ENCODE measurements at places on chromosomes 16 and 17.

DNA sequence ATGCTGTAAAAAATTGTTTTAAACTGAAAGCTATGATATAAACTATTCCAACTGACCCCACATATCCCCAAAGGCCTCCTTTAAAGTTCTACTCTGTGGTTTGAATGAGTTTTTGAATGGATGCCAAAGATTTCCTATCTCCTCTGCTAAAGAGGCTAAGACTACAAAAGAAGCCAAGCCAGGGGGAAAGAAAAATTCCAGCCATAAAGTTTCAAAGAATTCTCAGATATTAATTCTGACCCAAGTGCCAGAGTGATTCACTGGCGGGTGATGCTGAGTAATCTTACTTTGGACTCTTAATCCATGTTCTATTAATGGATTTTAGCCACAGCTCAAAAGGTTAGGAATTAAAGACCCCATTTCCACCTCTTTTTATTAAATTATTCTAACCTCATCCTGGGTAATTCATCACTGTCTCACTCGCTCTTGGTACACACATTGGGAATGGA, 60.7 kb downstream of the HS3ST3A1 start:
- no peak for DNase-seq
- H3K27me3 ChIP-seq = no peaks in the 10 kb centered on the region
- no peak overlapping the region for H3K4me3 ChIP-seq

DNA sequence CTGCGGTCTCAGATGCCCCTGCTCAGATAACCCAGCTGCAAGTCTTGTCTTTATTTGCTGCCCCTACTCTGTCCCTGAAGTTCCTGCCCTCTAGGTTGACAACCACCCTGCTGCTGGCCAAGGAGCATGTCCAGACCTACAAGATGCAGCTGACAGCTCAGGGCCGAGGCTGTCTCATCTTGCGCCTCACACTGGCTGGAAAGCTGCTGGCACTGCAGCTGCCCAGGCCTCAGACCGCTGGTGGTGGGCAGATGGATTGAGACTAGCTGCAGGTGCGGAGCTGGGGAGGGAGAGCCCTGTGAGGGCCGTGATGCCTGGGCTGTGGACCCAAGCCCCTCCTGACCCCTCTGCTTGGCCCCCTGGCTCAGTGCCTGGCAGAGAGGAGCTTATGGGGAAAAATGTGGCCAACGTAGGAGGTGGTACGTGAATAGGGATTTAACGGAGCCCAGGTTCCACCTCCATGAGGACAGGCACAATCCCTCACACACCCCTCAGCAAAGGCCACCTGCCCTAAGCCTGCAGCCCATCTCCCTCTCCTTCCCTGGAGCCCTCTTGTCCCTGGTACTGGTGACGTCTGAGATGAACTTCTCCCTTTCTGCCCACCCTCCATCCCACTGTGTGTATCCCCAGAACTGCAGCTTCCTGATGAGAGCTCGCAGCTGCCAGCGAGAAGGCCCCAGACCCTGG, 8.3 kb upstream of the GALK1 start:
- peak; percentile 72 for DNase-seq
- peaks cover 35% of the 10 kb centered on the region for H3K4me1 ChIP-seq
- no peaks in the 10 kb centered on the region for H3K27me3 ChIP-seq
- no peak overlapping the region for H3K4me3 ChIP-seq
- peaks cover 11% of the 10 kb centered on the region for H3K36me3 ChIP-seq
- no peak overlapping the region for H3K27ac ChIP-seq

GRCh38 chr16:67394155-67395104, 1.1 kb upstream of the TPPP3 start:
- H3K4me3 ChIP-seq = peak overlapping the region; percentile 62
- H3K27ac ChIP-seq = peak overlapping the region; percentile 36
- peaks cover 39% of the 10 kb centered on the region for H3K4me1 ChIP-seq
- H3K36me3 ChIP-seq = no peaks in the 10 kb centered on the region
- H3K27me3 ChIP-seq = peaks cover 19% of the 10 kb centered on the region
- DNase-seq = peak; percentile 79

DNA sequence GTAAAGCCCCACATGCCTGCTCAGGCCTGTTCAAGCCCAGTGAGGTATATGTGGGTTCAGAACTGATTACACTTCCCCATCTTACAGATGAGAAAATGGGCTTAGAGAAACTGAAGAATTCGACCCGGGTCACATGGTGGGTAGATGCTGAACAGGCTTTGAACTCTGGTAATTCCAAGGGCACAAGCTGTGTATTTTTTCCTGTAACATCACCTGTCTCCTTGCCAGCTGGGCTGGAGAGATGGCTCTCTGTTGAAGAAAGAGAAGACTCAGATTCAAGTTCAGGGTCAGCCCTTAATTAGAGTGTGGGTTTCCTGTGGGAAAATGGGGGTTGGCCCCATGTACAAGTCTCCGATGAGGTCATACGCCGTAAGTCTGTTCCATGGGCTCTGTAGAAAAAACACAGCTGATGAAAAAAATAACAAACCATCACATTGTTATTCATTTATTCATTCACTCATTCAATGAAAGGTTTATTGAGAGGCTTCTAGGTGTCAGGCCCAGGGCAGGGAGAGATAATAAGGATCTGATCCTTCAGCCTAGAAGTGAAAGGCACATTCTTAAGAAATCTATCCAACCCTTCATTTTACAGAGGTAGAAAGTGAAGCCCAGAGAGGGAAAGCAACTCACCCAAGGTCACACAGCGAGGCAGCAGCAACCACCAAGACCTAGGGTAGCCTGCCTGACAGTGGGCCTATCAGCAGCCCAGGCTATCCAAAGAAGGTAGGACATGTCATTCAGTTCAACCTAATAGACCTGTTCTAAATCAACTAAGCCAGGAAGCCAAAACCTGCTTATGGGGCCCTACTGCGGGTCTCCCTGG, 482.8 kb downstream of the SOX9 start:
- no peaks in the 10 kb centered on the region for H3K4me1 ChIP-seq
- no peak overlapping the region for H3K4me3 ChIP-seq
- peaks cover 60% of the 10 kb centered on the region for H3K27me3 ChIP-seq
- DNase-seq = no peak
- no peaks in the 10 kb centered on the region for H3K36me3 ChIP-seq
- no peak overlapping the region for H3K27ac ChIP-seq

GRCh38 chr17:13643180-13643579, 41.5 kb upstream of the HS3ST3A1 start:
- no peaks in the 10 kb centered on the region for H3K4me1 ChIP-seq
- no peaks in the 10 kb centered on the region for H3K27me3 ChIP-seq
- H3K4me3 ChIP-seq = no peak overlapping the region
- no peaks in the 10 kb centered on the region for H3K36me3 ChIP-seq
- no peak overlapping the region for H3K27ac ChIP-seq

DNA sequence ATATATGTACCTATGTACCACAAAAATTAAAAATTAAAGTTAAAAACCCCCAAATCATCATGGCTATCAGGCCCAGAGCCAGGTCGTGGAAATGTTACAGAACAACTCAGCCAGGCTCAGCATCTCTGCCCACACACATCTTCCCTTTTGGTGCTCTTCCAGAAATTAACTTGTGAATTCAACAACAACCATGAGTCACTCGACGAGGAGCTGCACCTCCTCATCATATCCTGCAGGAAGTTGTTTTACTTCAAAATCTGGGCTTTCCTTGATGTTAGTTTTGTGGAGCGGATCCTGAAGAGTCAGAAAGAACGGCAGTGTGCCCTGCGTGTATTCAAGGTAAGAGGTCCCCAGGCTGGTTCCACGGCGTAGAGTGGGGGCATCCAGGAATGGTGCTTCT, 10.6 kb downstream of the FBXO39 start:
- H3K4me1 ChIP-seq = no peaks in the 10 kb centered on the region
- no peak overlapping the region for H3K4me3 ChIP-seq
- no peak for DNase-seq
- no peaks in the 10 kb centered on the region for H3K36me3 ChIP-seq

- no peaks in the 10 kb centered on the region for H3K4me1 ChIP-seq
- DNase-seq = no peak
- no peak overlapping the region for H3K27ac ChIP-seq
- H3K27me3 ChIP-seq = no peaks in the 10 kb centered on the region
Observed at GRCh38 chr17:42169351-42169750, 11.6 kb downstream of the KCNH4 start.

DNA sequence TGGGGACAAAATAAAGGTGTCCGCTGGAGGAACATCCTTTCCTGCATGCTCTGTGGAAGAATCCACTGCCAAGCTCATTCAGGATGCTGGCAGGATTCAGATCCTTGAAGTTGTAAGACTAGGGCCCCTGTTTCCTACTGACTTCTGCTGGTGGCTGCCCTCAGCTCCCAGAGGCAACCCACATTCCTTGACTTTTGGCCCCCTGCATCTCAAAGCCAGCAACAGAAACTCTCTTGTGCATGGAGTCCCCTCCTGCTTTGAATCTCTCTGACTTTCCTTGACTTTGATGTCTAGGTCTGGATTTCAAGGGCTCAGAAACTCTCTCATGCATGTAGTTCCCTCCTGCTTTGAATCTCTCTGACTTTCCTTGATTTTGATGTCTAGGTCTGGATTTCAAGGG, 461.5 kb downstream of the WWOX start:
- H3K4me3 ChIP-seq = no peak overlapping the region
- no peaks in the 10 kb centered on the region for H3K27me3 ChIP-seq
- no peaks in the 10 kb centered on the region for H3K4me1 ChIP-seq
- no peaks in the 10 kb centered on the region for H3K36me3 ChIP-seq
- no peak overlapping the region for H3K27ac ChIP-seq

- DNase-seq = no peak
- no peak overlapping the region for H3K4me3 ChIP-seq
- peaks cover 14% of the 10 kb centered on the region for H3K4me1 ChIP-seq
- H3K27me3 ChIP-seq = no peaks in the 10 kb centered on the region
- H3K36me3 ChIP-seq = no peaks in the 10 kb centered on the region
- H3K27ac ChIP-seq = no peak overlapping the region
Observed at GRCh38 chr16:85862476-85863383, 36.2 kb upstream of the IRF8 start.

- no peak overlapping the region for H3K4me3 ChIP-seq
- H3K4me1 ChIP-seq = no peaks in the 10 kb centered on the region
- no peaks in the 10 kb centered on the region for H3K36me3 ChIP-seq
- H3K27ac ChIP-seq = no peak overlapping the region
Observed at GRCh38 chr16:77470851-77471250, 36.0 kb upstream of the ADAMTS18 start.

Measured in spleen (tissue), 13 donors.